ENCODE measurements at places on chromosomes 5 and 9.

GRCh38 chr9:96859461-96860198 lies 5.3 kb upstream of the ZNF782 start:
- DNase-seq, result no peak

- no peak for DNase-seq
Observed at GRCh38 chr9:109802491-109802890, 22.5 kb downstream of the PALM2AKAP2 start.

DNA sequence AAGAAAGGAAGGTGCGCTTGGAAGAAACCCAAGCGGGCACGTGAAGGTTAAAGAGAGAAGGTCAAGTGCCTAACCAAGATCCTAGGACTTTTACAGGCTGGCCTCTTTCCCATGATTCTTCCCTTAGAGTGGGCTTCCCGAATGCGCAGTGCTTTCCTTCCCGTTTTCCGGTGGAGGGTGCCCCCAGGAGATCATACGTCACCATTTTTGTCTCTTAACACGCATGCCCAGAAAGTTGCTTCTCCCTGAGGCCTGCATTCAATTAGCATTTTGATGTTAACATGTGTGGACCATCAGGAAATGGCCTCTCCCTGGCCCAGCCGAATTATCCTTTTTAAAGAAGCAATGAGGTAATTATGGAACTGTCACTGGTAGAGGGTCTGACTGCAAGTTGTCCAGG lies 1.9 kb upstream of the RUSC2 start:
- no peak for DNase-seq

GRCh38 chr9:72401396-72401795 lies 36.4 kb upstream of the ZFAND5 start:
- DNase-seq, result no peak

- no peak for DNase-seq
Observed at GRCh38 chr5:171858303-171858702, 72.7 kb downstream of the SMIM23 start.

DNA sequence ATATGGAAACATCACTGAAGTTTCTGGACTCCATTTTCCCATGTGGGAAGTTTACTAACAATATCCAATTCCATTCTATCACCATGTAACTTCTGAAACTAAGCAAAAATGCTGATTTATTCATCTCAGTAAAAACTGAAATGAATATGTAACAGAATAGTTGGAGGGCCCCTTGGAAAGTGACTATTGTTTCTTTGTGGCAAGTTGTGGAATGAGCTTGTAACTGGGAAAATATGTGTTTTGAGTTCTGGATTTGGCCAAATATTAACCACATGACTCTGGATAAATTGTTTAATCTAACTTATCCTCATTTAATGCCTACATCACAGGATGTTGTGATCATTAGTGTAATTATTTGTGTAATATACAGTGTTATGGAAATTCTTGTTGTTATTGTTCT lies 619.3 kb downstream of the TLE4 start:
- DNase-seq, result no peak

GRCh38 chr9:85392260-85392659 lies 349.5 kb downstream of the AGTPBP1 start:
- no peak for DNase-seq

- no peak for DNase-seq
Observed at GRCh38 chr5:17267106-17267505, 49.7 kb downstream of the BASP1 start.

- no peak for DNase-seq
Observed at GRCh38 chr5:155914766-155915165, 412.2 kb upstream of the SGCD start.

GRCh38 chr5:116455061-116455460 lies 119.6 kb downstream of the SEMA6A start:
- DNase-seq, result no peak

DNA sequence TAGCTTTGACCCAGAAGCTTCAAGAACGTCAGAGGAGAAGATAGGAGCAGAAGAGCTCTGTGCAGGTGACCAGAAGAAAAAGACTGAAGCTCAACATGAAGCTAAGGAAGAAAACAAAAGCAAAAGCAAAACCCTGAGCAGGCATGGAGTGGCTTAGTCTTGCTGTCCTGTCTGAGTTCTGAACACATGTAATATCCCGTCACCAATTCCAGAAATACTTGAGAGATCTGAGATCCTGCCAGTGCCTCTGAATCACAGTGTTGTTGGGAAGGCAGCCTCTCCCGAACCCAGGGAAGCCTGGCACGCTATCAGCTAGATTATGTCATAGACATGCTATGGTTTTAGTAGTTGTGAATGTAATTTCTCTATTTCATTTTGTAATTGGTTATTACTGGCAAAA lies 235.7 kb downstream of the ICE1 start:
- no peak for DNase-seq

GRCh38 chr5:2887481-2888348 lies 136.2 kb upstream of the IRX2 start:
- no peak for DNase-seq

GRCh38 chr5:11903614-11904264 lies 507 bp downstream of the CTNND2 start:
- peak; percentile 3 for DNase-seq

- DNase-seq, result no peak
Observed at GRCh38 chr5:72845889-72846288, 29.4 kb downstream of the TNPO1 start.

DNA sequence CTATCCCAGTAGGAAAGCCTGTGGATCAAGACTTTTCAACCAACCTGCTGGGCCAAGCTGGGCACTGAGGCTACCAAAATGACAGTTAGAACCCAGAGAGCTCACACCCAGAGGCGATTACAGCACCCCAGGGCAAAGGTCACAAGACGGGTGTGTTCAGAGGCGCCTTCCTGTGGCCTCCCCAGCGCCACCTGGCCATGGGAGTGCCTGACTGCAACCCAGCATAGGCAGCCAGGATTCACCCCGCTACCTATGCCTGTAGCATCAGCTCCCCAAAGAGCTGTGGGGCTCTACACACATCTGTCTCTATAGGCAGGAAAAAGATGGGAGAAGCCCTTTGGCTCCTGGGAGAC lies 33.5 kb downstream of the PDGFRB start:
- no peak for DNase-seq

GRCh38 chr5:120055858-120056257 lies 408.2 kb upstream of the PRR16 start:
- DNase-seq, result no peak

DNA sequence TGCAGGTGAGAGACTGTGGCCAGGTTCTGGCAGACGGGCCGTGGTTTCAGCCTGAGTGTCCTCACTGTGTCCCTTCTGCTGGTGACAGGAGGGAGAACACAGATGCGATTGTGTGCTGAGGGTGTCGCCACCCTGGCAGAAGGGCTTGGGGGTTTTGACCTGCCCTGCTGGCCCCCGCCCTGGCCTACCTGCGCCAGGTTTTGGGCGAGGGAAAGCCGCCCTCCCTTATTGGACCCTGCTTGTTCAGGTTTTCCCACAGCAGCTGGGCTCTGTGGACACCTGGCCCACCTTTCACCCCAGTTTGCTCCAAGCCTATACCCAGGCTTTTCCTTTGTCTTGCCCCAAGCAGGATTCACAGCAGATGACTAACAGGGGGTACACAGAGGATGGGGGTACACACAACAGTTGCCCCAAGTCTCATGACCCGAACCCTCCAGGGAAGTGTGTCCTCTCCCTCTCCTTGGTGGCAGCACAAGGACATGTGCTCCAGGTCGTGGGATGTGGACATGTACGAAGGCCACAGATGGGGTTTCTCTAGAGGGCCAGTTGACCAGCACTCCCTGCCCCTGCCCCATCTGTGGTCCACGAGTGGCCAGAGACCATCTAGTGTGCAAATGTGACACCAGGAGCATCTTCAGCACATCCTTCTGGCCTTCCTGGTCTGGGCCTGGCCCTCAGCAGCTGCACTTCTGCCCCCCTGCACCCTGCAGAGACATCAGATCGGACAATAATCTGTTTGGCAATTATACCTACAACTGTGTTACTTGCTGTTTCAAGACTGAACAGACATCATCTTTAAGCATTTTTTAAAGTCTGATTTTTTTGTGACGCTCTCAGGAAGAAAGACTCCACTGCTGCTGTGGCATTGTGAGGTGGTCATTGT lies 265.8 kb upstream of the IRX4 start:
- no peak for DNase-seq

- DNase-seq, result no peak
Observed at GRCh38 chr5:128257076-128257475, 173.5 kb downstream of the SLC12A2 start.

- no peak for DNase-seq
Observed at GRCh38 chr5:162474239-162474638, 406.7 kb downstream of the GABRG2 start.

DNA sequence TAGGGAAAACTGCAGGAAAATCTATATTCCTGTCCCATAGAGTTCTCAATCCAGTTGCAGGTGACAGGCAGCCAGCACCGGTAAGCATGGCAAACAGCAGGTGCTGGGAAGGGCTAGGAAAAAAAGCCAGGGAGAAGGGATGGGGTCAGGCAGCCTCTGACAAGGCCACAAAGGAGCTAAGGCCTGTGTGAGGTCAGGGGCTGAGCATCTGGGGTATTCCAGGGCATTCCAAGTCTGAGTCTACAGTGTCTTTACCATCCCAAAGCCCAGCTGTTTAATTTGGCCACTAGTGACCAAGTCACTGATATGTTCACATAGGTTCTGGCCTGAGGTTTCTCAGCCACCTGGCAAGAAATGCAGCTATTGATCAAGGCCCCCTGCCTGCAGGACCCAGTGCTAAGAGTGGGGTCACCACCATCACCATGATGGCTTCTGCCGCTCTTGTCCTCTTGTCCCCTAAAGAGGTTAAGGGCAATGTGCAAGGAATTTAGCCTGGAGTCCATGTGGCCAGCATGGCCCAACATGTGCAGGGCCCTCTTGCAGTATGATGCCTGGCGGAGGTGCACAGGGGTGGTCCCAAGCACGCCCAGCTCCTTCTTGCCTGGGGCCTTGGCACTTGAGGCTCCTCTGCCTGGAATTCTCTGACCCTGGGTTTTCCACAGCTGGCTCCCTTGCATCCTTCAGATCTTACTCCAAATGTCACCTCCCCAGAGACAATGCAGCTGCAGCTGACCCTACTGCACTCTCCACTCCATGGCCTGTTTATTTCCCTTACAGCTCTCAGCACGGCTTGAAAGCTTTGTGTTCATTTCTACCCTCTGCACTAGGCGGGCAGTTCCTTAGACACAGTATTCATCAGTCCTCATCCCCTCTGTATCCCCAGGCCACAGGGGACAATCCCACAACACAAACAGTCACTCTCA lies 213.1 kb downstream of the MSX2 start:
- no peak for DNase-seq

DNA sequence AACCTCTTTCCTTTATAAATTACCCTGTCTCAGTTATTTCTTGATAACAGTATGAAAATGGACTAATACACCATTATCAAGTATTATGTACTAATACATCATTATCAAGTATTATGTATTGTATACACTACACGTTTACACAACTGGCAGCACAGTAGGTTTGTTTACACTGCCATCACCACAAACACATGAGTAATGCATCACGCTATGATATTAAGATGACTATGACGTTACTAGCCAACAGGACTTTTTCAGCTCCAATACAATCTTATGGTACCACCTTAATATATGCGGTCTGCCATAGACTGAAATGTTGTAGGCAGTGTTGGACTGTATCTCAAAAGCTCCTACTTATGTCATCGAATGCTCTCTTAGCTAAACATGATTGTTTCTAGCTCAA lies 28.2 kb downstream of the PRELID2 start:
- no peak for DNase-seq

DNA sequence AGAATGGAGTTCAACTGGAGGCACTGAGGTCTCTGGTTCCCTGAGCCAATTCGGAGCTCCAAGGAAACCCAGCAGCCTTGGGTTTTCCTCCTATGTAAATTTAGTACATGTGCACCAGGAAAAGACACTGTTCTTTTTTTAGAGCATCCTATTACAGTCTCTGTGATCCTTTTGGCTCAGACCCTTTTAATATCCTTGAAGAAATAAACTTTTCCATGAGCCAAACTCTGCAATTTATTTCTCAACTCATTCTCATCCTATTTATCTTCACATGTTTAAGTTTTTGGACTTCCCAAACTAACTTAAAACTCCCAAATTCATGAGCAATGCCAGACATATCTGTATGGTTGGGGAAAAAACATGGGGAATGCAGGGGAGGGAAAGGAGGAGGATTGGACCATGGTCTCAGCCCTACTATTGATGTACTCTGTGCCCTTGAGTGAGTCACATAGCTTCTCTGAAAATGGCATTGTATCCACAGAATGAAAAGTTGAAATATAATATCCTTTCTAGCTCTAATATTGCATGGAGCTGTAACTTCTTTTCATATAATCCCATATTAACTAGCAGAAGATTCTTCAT lies 76.6 kb downstream of the PAPPA start:
- DNase-seq, result no peak

GRCh38 chr9:116724123-116724522 lies 37.0 kb downstream of the TRIM32 start:
- DNase-seq, result no peak

DNA sequence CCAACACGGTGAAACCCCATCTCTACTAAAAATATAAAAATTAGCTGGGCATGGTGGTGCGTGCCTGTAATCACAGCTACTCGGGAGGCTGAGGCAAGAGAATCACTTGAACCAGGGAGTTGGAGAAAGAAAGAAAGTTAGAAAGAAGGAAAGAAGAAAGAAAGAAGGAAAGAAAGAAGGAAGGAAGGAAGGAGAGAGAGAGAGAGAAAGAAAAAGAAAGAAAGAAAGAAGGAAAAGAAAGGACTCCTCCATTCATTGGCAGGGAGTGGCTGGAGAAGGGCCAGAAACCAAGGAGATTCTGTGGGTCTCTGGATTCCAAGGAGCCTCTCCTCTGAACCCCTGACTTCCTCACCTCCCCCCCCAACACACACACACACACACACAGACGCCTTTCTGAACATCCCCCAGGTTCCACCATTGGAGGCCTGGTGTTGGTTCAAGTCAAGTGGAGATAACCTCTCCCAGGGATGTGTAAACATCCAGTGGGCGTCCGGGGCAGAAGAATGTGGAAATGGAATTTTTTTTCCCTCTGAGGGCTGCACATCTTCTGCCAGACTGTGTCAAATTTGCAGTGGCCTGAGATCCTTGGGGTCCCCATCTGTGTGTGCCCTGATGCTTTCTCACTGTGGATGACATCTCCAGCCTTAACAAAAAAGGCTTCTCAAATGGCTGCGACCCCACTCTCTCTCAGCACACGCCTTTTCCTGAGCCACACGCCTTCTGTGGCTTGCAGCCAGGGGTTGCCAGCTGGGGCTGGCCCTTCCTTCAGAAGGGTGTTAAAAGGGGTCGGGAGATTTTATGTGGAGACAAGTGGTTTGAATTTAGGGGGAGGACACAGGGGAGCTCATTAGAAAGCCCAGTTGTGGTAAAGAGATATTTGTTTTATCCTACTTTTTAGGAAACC lies 109.3 kb upstream of the HAND1 start:
- DNase-seq, result peak; percentile 3
